RWPE2 (cell line): ENCODE measurements at places on chromosomes 16 and 17.

DNA sequence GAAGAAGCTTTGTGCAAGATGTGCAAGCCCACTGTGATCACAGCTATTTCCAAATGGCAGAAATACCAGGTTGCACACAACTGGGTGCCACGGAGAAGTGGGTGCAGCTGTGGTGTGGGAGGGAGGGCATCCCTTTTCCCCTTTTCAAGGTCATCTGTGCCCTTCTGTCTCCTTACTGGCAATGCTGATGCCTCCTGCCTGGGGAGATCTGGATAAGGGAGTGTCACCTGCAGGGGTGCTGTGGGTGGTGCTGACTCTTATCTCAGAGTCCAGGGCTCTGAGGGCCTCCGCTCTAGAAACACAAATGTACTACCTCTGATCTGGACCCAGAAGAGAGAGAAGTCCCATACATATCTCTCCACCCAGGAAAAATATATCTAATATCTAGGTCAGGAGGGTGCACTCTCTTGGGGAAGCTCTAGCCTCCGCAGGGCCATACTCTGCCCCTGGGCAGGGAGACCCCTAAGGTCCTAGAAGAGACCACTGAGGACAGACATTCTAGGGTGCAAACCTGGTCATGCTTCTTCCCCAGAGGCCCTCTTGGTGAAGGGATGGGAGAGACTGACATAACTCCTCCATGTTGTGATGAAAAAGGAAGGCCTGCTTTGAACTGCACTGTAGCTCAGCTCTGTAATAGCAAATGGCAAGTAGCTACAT, 18.5 kb downstream of the NPRL3 start:
- no peak for DNase-seq

GRCh38 chr16:68298907-68299561, 11.7 kb downstream of the SLC7A6OS start:
- DNase-seq: no peak

- DNase-seq: no peak
Observed at GRCh38 chr17:77948690-77949114, 9.8 kb upstream of the TNRC6C start.

DNA sequence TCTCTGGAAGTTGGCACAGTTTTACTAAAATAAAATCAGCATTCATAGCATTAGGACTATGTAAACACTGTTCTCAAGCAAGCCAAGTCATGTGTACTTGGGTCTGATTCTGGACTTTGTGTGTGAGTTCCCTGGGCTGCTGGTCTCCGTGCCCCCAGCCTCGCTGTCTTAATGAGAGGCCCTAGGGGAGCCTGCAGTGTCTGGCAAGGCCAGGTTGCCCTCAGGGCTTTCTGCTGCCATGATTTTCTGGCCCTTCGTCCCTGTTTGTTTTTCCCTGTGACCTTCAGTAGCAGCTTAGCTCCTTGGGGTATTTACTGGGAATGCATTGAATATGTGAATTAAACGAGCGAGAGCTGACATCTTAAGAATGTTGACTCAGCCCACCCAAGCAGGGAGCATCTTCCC, 161.8 kb downstream of the RPTOR start:
- no peak for DNase-seq

- no peak for DNase-seq
Observed at GRCh38 chr17:28846231-28846630, 3.6 kb upstream of the FAM222B start.
